ENCODE measurements at places on chromosomes 12 and 14. TPM values are rescaled to one million over a fixed set of nuclear protein-coding genes. Genes with fewer than 3 reads are reported as not detected.

Gene MYF5
- not detected for polyA plus RNA-seq

DNA sequence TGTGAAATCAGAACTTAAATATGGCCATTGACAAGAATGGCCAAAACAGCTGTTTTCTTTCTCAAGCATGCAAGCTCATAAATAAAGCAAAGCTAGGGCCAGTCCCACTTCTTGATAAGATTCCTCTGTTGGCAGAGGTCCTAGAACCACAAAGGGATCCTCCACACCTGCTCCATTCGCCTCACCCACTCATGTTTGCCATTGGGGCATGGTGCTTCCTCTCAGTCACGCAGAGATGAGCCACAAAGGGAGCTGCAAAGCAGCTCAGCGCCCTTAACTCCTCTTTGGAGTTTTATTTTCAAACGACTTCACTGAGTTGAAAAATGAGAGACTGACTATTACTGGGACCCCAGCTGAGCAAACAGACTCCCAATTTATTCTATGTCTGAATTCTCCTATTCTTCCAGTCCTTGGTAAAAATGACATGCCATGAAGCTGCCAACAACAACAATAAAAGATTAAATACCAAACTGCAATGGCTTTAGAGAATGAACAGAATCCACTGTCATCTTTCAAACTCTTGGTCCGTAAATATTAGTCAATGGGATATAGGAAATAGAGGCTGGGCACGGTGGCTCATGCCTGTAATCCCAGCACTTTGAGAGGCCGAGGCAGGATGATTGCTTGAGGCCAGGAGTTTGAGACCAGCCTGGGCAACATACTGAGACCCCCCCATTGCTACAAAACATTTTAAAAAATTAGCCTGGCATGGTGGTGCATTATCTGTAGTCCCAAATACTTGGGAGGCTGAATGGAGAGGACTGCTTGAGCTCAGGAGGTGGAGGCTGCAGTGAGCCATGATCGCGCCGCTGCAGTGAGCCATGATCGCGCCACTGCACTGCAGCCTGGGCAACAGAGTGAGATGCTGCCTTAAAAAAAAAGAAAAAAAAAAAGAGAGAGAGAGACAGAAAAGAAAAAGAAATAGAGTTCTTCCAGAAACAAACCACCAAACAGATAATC, 16.4 kb downstream of the MANSC1 start:
- DNase-seq: peak; percentile 52

Gene RPL41
- 4,623 TPM for polyA plus RNA-seq

Gene FAM222A
- 10.0 TPM for polyA plus RNA-seq

Gene ARHGAP9
- 2.8 TPM for polyA plus RNA-seq

Gene B4GALNT3
- 21.6 TPM for polyA plus RNA-seq

DNA sequence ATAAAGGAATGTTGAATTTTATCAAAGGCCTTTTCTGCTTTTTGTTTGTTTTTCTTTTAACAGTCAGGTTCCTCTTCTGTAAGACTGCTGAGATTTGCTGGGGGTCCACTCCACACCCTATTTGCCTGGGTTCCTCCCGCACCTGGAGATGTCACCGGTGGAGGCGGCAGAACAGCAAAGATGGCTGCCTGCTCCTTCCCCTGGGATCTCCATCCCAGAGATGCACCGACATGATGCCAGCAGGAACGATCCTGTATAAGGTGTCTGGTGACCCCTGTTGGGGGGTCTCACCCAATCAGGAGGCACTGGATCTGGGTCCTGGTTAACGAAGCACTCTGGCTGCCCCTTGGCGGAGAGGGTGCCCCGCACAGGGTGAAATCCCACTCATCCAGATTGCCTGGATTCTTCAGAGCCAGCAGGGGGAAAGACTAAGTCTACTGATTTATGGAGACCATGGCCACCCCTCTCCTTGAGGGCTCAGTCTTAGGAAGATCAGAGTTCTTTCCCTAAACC, 244.0 kb upstream of the MDGA2 start:
- DNase-seq: no peak

Gene CLEC12A
- 0.96 TPM for polyA plus RNA-seq

Gene NCOR2
- 117 TPM for polyA plus RNA-seq

Gene FGF6
- not detected for polyA plus RNA-seq

- DNase-seq: no peak
Measured at GRCh38 chr12:116564080-116564479, 4.9 kb downstream of the MAP1LC3B2 start.

GRCh38 chr12:107105410-107105703, 12.0 kb upstream of the CRY1 start:
- no peak for DNase-seq

DNA sequence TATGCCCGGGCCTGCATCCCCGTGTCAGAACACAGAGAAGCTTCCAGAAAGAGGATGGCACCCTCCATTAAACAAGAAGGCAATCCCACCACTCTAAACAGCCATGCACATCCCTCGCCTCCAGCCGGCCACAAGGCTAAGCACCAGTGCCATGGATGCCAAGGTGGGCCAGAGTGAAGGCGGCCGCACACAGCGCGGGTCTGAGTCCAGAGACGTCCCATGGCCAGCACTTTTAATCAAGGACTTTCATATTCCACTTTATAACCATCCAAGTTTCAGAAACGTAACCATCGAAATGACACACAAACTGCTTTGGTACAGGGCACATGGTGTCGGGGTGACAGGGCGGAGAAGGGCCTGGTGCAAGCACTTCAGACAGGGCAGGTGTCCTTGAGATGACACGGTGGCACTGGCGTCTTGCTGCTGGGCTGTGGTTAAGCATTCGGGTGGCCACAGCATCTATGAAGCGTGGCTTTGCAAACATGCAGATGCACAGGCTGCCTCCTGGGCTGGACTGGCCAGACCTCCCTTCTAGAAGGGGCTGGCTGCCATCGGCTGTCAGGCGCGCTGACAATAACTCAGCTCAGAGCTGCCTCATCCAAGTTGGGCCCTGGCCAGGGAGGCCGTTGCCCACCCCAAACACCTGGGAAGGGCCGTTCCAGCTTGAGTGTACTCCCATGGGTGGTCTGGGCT, 117.2 kb downstream of the RFLNA start:
- no peak for DNase-seq

DNA sequence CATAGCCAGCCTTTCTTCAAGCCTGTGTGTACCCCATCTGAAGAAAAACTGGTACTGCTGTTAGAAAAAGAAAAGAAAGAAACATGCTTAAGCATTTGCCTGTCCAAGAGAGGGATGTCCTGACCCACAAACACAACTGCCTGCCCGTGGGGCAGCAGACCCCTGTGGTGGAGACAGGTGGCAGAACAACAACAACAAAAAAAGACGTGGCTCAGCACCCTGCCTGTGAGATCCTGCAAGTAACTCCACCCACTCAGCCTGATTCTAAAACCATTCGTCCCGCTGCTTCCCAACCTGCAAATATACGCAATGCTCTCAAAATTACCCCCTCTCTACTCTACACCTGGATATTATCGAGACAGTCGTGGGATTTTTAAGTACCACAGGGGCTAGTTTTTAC, 64.9 kb upstream of the ZDHHC17 start:
- DNase-seq: no peak

Gene RAD51AP1
- 27.9 TPM for polyA plus RNA-seq
